ENCODE measurements at places on chromosomes 11 and 22. TPM values are rescaled to one million over a fixed set of nuclear protein-coding genes. Genes with fewer than 3 reads are reported as not detected.

Gene LGALS12
- total RNA-seq: not detected

- H3K27me3 ChIP-seq: no peaks in the 10 kb centered on the region
- H3K36me3 ChIP-seq: no peaks in the 10 kb centered on the region
- no peak overlapping the region for H3K27ac ChIP-seq
- DNase-seq: no peak
- H3K4me3 ChIP-seq: no peak overlapping the region
These were observed 45.3 kb downstream of the LMO1 start for GRCh38 chr11:8218409-8218808.

DNA sequence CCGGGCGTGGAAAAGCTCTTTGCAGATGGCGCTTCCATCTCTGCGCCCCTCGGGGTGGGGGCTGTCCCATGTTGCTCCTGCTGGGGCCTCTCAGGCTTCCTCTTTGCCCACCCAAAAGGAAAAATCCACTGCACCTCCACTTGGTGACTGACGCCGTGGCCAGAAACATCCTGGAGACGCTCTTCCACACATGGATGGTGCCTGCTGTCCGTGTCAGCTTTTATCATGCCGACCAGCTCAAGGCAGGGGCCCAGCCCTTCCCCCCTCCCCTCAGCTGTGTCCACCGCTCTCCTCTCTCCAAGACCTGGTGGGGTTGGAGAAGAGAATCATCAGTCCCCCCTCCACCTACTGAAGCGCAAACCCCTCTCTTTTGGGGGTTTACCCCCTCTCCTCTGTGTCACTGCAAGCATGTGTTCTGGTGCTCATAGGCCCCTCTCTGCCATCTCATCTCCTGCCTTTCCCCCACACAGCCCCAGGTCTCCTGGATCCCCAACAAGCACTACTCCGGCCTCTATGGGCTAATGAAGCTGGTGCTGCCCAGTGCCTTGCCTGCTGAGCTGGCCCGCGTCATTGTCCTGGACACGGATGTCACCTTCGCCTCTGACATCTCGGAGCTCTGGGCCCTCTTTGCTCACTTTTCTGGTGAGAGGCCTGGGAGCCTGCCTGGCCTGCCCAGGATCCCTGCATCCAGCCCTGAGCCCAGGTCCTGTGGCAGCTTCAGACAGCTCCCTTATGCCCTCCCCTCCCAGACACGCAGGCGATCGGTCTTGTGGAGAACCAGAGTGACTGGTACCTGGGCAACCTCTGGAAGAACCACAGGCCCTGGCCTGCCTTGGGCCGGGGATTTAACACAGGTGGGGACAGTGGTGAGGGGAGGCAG is 1.8 kb downstream of the LARGE2 start:
- H3K36me3 ChIP-seq: peaks cover 4% of the 10 kb centered on the region
- H3K4me1 ChIP-seq: peaks cover 22% of the 10 kb centered on the region
- no peak overlapping the region for H3K27ac ChIP-seq
- H3K4me3 ChIP-seq: no peak overlapping the region
- peaks cover 22% of the 10 kb centered on the region for H3K27me3 ChIP-seq

DNA sequence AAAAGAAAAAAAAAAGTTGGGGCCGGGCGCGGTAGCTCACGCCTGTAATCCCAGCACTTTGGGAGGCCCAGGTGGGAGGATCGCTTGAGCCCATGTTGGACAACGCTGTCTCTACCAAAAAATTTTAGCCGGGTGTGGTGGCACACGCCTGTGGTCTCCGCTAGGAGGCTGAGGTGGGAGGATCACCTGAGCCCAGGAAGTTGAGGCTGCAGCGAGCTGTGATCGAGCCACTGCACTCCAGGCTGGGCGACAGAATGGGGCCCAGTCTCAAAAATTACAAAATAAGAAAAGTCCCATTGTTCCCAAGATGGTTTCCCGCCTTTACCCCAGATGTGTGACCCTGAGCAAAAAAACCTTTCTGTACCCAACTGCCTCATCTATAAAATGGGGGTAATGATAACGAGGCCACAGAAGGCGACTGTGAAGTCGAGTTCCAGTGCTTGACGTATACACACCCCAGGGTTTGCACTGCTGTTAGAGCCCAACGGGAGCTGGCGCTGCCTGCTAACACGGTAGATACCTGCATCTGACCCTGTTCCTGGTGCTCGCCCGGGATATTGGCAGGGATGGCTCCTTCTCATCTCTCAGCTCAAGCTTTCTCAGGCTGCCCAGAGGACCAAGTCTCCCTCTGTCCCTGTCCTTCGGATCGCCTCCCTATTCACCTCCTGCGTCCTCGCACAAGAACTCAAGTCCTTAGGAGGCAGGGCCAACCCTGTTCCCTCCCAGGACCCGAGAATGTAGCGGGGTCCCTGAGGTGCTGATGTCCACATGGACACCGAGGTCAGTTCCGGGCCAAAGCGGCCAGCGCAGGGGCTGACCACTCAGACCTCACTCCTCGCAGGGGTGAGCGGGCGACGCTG is 1.1 kb upstream of the RPLP2 start:
- peaks cover 28% of the 10 kb centered on the region for H3K36me3 ChIP-seq
- peaks cover 46% of the 10 kb centered on the region for H3K4me1 ChIP-seq
- peak; percentile 40 for DNase-seq
- H3K4me3 ChIP-seq: peak overlapping the region; percentile 90
- peak overlapping the region; percentile 98 for H3K27ac ChIP-seq
- no peaks in the 10 kb centered on the region for H3K27me3 ChIP-seq

- H3K27me3 ChIP-seq: no peaks in the 10 kb centered on the region
- no peak overlapping the region for H3K4me3 ChIP-seq
- no peaks in the 10 kb centered on the region for H3K36me3 ChIP-seq
- DNase-seq: no peak
- peak overlapping the region; percentile 89 for H3K27ac ChIP-seq
These were observed 126.4 kb downstream of the SEZ6L start for GRCh38 chr22:26295563-26296126.

Data from activated CD4-positive, alpha-beta T cell treated with anti-CD3 and anti-CD28 coated beads, Interleukin-2, amount 10 ng/mL, durations not matched to agents 7 days and 5 days (primary cell).